ENCODE measurements at places on chromosomes 3 and 15.

DNA sequence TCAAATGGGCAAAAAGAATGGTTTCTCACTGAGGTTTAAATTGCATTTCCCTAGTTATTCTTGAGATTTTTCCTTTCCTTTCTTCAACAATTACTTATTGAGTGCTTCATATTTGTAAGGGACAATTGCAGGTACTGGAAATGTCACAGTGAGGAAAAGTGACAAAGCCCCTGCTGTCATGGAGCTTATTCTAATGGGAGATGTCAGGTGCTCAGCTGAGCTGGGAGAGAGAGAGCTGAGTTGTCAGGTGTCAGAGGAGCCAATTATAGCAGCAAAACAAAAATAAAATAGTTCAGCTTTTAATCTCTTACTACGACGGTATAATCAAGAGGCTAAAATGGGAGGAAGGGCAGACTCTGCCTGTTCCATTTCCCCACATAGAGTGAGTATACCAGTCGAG is 42.0 kb downstream of the CD86 start:
- no peak for DNase-seq

DNA sequence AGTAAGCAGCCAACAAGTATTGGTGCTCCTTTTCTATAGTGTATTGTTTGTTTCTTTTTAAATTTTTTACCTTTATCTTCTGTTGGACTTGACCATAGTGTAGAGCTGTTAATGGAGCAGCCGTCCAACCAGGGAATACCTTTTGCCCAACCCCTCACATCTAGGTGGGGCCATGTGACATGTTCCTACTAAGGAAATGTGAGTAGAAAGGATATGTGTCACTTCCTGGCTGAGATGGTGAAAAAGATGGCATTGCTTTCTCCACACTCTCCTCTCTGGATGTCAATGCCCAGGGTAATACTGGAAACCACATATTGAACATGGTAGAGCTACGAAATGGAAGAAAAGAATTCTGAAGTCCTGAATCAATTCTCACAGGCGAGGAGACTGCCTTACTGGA is 218.8 kb downstream of the TBL1XR1 start:
- DNase-seq = no peak

DNA sequence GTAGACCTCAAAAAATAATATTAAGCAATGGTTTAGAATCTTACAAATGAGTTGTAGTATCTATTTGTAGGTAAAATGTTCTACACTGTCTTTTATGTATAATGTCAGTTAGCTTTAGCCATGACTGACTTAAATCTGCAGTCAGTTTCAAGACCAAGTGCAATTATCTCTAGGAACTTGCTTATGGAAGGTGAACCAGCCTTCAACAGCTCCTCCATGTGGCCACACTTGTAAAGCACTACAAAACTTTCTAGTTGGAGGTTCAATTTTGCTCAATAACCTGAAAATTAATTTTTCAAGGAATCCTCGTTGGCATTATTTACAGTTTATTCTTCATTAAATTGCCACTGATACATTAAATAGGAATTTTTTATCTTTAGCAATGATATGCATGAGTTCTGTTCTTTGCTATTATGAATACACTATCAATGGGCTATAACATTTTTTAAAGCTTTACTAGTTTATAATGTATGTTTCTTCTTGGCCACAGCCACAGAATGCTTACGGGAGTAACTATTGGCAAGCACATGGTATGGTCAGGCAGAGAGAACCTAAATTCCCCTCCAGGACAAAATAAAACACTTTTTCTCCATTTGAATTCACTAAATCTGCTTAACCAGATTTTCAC is 315.3 kb upstream of the UBE2E2 start:
- no peak for DNase-seq

DNA sequence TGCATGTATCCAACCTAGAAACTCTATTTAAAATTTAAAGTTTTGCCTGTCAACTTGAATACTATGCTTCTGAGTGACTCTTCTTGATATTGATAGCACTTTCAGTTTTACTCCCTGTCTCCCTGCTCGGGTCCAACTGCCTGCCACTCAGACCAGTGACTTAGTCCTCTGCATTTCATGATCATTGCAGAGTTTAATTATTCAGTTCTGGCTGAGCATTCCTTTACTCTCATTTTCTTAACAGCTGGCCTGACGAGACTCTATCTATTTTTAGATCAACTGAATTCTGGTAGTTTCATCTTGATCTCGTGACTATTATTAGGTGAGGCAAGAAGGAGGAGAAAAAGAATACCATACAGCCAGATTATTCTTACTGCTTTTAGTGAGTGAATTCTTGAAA is 617.4 kb downstream of the SI start:
- DNase-seq = no peak

DNA sequence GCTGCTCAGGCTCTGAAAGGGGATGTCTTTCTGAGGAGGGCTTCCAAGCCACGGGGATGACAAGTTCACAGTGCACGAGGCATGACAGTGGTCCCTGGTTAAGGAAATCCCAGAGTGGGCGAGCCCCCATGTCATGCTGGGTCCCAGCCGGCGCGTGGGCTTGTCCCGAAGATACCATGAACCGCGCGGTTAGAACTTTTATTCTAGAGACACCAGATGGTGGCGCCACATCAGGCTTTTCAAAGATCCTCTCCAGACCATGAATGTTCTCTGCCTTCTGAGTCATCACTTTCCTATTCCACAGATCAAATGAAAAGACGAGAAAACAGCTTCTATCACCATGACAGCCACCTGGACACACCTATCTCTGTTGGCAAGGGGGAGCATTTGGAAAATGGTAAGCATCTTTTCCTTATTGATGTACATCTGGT is 227.8 kb upstream of the LYSMD4 start:
- peak; percentile 48 for DNase-seq

DNA sequence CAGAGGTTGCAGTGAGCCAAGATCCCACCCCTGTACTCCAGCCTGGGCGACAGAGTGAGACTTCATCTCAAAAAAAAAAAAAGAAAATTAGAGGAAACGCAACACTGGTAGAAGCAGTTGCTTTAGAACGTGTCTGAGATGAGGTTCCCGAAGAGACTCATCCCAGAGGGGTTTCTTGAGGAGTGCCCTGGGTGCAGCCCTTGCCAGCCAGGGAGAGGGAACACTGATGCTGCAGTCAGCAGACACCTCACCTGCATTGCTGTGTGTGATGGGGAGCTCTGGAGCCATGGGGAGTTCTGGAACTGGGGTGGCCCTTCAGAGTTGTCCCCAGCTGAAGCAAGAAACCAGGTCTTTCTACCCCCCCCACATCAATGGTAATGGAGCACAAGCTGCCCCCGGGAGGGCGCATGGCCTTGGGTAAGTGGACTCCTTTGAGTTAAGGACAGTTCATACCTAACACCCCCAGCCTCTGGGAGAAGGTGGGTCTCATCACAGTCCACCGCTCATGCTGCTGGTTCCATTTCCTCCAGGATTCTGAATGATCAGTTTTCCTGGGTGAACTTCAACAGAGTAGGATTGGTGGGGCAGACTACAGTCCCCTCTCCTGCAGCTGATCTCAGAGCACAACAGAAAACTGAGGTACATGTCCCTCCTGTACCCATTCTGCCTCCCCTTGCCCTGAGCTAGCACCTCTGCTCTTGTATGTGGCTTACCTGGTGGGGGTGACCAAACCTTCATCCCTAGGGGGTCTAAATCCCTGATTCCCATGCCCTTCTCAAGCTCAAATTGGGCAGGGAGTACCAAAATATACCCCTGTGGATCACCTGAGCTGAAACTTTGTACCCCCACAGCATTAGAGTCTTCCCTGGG is 18.7 kb upstream of the LRRC2 start:
- DNase-seq = no peak

DNA sequence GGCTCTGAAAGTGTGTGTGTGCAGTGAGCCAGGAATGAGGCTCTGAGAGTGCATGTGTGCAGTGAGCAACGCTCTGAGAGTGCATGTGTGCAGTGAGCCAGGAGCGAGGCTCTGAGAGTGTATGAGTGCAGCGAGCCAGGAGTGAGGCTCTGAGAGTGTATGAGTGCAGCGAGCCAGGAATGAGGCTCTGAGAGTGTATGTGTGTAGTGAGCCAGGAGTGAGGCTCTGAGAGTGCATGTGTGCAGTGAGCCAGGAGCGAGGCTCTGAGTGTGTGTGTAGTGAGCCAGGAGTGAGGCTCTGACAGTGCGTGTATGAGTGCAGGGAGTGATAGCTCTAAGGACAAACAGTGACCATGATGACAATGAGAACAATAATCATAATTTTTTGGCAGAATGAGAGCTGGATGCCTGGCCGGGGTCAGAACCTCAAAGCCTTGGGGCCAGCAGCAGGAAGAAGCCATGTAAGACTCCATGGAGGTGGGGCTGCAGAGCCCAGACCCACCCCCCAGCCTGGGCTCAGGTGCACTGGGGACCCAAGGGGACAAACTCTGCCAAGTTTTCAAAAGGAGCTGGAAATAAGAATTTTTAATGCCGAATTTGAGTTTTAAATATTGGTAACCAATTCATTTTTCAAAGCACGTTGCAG is 85.7 kb upstream of the PRR20G start:
- DNase-seq = no peak

DNA sequence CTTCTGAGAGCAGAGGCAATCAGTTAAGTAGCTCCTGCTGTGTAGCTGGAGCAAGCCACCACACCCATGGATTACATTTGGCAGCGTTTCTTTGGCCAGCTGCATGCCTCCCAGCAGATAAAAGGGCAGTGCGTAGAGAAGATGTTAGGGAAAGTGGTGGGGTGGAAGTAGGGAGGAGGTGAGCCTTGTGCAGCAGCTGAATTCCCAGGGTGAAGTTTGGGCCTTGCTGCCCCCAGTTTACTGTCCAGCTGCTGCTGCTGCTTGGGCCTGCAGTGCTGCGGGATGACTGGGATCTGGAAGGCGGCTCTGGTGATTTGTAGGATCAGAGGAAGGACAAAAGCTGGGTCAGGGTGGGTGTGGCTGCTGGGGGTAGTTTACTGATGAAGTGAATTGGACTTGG is 318.7 kb upstream of the C2CD4B start:
- DNase-seq = no peak

GRCh38 chr15:63109920-63110319 is 11.7 kb upstream of the LACTB start:
- DNase-seq = no peak

GRCh38 chr15:38024293-38025091 is 90.1 kb downstream of the TMCO5A start:
- no peak for DNase-seq

DNA sequence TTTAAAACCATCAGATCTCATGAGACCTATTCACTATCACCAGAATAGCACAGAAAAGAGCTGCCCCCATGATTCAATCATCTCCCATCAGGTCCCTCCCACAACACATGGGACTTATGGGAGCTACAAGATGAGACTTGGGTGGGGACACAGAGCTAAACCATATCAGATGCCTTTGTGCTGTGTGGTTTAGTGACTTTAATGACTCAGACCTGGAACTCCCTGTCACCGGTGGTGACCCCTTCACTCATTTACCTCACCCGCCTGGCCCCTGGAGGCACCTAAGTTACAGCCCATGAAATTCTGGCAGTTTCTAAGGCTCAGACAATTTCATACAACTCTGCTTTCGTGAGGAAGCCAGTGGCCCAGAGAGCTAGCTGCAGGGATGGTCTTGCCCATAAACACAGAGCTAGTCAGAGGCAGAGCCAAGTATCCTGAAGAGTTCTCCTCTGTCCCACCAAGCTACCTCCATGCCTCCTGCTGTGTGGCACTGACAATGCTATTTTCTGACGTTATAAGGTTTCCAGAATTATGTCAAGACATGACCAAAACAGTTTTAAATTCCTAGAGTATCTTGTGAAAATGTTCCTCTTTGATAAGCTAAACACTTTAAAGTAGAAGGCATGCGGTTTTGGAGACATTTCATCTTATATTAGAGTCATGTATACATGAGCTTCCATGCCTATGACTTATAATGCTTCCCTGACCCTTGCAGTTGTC is 231.1 kb upstream of the IL12A start:
- no peak for DNase-seq

DNA sequence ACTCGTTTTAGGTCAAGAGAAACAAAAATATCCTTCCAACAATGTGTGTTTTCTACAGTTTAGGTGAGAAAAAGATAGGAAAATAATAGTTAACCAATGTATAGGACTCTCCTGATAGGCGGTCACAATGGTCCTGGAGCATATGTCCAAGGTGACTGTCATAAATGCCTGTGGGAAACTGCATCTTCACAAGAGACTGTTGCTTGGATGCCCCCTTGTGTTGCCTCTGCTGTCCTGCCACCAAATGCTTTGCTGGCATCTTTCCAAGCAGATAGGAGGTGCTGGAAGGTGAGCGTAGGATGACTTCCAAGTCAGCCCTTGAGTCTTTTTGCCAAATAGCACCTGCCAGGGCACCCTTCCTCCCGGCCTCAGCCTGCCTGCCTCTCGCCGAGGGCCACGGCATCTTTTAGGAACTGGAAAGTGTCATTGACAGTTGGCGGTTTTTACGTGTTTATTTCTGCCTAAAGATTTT is 24.1 kb upstream of the SACM1L start:
- DNase-seq = no peak

DNA sequence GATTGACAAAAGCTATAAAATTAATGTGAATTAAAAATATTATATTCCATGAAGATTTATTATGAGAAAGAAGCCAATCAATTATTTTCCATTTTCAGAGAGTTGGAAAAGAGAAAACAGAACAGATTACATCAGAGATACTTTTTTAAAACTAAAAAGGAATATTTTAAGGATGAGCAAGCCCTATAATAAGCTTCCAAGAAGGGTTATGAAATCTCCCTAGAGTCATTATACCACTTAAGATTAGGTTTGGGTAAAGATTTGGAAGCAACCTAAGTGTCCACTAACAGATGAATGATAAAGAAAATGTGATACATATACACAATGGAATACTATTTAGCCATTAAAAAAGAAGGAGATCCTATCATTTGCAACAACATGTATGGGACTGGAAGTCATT is 51.6 kb upstream of the FSIP1 start:
- no peak for DNase-seq

Data from type B pancreatic cell (in vitro differentiated cells).